ENCODE measurements at places on chromosomes 1 and 21.

DNA sequence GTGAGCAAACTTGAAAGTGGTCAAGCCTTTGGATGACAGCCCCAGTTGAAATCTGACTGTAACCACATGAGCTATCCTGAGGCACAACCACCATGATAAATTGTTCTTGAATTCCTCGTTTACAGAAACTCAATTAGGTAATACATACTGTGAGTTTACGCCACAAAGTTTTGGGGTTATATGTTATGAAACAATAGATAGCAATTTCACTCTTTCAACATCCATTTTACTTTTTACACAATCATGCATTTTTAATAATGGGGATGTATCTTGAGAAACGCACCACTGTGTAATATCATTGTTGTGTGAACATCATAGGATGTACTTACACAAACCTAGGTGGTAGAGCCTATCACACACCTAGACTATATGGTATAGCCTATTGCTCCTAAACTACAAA lies 35.4 kb downstream of the OR2C3 start:
- DNase-seq, result no peak

GRCh38 chr21:37425001-37425400 lies 58.4 kb downstream of the DYRK1A start:
- no peak for DNase-seq

DNA sequence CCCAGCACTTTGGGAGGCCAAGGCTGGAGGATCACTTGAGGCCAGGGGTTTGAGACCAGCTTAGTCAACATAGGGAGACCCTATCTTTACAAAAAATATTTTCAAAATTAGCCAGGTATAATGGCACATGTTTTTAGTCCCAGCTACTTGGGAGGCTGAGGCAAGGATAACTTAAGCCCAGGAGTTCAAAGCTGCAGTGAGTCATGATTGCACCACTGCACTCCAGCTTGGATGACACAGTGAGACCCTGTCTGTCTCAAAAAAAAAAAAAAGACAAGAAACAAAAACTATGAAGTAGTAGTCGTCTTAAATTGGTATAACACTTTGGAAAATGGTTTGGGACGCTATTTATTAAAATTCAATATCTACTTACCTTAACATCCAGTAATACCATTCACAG lies 7.7 kb downstream of the AIM2 start:
- no peak for DNase-seq

GRCh38 chr1:220001095-220001501 lies 45.2 kb downstream of the EPRS1 start:
- no peak for DNase-seq

GRCh38 chr1:12356004-12356890 lies 126.4 kb downstream of the VPS13D start:
- DNase-seq, result no peak

DNA sequence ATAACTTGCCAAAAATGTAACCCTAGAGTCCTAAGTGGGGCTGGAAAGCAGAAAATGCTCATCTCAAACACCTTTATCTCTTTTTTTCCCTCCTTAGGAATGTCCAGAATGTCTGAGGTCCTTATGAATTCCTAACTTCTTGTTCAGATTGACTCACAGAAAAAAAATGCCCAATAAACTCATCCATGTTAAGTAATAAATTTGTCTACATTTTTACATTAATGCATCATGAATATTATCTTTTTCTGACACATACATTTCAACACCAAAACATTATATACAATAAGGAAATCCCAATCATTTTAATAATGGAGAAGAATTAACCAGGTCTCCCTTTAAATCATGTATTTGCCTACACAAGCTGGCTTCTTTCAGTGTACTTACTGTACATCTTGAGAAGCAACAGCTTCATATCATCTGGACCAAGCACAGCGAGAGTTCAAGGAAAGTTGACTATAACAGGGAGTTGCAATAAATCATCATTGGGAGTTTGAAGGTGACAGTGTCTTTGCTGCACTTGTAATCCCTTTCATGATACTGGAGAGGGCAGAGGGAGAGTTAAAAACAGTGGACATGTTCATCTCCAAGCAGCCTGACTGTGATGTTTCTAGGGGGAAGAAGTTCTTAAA lies 565.2 kb downstream of the LTN1 start:
- no peak for DNase-seq

DNA sequence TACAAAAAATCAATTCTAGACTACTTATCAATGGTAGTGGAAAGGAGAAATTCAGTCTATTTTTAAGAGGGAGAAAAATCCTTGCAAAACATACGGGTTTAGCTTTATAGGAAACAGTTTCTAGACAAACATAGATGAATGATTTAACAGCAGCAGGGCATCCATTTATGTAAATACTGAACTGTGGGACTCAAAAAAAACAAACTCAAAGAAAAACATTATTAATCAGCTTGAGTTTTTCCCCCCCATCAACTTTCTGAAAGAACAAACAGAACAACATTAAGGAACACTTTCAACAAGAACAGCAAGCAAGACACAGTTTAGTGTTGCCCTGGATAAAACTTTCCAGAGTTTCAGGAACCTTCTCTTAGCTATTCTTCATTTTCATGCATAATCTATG lies 147.3 kb upstream of the KCNK2 start:
- no peak for DNase-seq

- DNase-seq, result no peak
Observed at GRCh38 chr1:172005856-172006255, 164.6 kb downstream of the DNM3 start.

- no peak for DNase-seq
Observed at GRCh38 chr1:200668514-200669313, 993 bp downstream of the DDX59 start.

DNA sequence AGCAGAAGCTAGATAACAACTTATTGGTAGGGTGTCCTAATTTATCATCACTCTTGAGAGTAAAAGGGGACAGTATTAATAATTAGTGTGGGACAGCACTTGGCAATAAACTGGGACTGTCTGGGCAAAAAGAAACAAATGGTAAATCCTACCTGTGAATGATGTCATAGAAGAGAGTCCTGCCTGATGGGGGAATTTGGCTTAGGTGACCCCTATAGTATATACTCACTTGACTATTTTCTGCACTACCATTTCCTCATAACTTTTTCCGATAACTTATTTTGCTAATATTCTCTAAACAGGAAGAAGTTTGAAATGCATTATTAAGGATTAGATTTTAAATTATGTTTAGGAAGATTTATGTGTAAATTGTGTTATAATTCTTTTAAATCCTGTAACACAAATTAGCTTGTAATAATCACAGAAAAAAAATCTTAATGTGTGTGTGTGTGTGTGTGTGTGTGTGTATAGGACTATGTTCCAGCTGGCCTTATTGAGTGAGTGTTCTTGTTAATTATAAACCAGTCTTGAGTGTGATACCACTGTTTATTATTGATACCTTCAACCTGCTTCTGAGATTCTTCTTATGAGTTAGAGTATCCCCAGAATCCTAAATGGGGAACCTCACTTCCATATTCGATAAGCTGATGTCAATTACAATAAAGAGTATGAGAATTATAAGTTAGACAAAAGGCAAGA lies 144.2 kb upstream of the C1orf105 start:
- no peak for DNase-seq

DNA sequence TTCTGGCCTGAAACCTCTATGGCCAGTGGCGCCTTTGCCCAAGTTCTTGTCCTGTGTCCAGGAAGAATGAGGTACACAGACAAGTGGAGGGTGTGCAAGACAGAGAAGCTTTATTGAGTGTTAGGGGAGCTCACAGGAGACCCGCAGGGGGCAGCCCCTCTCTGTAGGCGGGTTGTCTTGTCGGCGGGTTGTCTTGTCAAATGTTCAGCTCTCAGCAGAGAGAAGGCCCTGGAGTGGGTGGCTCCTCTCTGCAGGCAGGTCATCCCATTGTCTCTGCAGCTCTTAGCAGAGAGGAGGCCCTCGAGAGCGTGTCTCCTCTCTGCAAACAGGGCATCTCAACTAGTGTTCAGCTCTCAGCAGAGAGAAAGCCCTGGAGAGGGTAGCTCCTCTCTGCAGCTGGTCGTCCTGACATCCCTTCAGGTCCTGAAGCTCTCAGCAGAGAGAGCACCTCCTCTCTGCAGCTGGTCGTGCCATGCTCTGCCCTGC lies 11.0 kb downstream of the COL6A2 start:
- no peak for DNase-seq

GRCh38 chr1:170664828-170665612 lies 1.1 kb downstream of the PRRX1 start:
- DNase-seq, result no peak

DNA sequence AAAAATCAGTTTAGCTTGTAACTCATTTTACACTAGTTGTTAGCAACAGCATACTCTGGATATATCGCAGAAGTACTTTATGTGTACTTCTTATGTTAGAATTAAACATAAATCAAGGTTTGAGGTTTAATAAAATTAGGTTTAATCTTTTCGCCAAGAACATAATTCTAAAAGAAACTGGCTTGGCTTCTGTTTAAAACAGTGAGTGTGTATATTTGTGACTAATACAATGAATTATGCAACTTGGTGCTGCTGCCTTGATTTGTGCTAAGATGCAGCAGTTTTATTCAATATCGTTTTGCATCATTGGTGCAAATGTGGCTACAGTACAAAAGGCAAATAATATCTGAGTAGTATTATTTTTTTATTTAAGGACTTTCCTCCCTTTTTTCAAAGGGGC lies 44.8 kb downstream of the USP25 start:
- DNase-seq, result no peak

- peak; percentile 58 for DNase-seq
Observed at GRCh38 chr1:6246497-6247467, 2.8 kb downstream of the HES3 start.

- DNase-seq, result no peak
Observed at GRCh38 chr1:109391157-109391556, 6.6 kb downstream of the SORT1 start.

DNA sequence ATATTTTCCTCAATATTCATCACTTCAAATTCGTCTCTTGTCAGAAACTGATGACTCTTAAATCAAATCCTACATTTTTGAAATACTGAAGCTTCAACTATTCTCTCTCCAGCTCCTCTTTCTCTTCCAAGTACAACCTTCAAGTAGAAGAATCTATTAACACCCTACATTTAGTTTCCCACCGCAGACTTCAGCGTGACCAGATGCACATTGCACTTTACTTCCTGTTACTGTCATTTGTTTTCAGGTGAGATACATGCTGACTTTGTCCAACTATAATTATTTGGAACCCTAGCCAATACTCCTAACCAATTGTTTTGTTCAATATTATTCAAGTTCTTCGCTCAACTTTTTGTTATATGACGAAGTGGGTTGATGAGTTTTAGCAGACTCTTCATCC lies 116.0 kb downstream of the MRPL39 start:
- DNase-seq, result no peak

DNA sequence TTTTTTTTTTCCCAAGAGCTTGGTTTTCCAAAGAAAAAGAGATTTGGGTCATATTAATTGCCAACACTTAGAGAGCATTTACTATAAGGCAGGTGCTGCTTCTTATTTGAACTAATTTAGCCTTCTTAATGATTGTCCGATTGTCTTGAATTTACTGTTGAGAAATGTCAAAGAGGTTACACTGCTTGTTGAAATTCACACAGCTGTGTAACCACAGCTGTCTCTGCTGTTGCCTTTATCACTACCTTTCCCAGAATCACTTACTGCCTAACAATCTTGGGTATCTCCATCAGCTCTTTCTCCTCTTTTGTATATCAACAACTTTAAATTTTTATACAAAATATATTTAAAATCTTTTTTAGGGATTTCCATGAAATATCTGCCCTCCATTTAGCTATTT lies 115.6 kb downstream of the UCHL5 start:
- no peak for DNase-seq

DNA sequence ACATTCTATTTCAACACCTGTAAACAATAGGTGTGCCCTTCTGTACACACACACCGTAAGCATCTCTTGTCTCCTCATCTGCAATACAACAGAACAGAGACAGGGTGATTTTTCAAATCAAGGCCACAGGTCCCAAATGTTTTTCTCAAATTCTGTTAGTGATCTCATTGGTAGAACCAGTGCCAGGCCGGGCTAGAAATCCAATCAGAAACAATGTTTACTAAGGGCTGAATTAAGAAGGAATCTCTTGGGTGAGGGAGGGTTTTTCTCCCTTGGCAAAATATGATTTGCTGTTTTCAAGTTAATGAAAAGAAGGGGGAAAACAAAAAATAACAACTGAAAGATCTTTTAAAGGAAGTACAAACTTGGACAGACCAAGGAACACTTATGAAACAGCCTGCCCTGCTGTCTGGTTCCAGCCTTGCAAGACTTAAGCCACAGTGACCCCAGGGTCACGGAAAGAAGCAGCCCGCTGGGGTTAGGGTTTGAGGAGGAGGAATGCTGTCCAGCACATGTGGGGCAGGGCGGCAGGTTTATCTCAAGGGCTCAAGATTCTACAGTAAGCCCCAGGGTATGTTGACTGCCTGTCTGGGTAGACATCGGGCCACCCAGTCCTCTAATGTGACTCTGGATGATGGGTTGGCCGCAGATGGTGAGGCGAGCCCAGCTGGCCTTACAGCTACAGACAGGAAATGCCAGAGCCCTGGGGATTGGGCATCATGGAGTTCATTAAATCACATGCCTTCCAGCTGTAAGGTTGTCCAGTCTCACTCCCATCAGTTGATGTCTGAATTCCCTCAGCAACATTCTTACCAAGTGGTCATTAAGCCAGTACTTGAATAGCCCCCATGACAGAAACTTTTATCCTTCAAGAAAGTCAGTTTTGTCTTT lies 73.3 kb upstream of the SLC44A3 start:
- DNase-seq, result no peak
